ENCODE measurements at places on chromosomes 7 and 10.

- DNase-seq, result peak; percentile 59
Observed at GRCh38 chr7:11726794-11727155, 105.2 kb downstream of the THSD7A start.

- no peak for DNase-seq
Observed at GRCh38 chr10:88065383-88066049, 202.1 kb downstream of the PTEN start.

GRCh38 chr10:19702215-19702614 lies 114.0 kb upstream of the PLXDC2 start:
- DNase-seq, result no peak

GRCh38 chr7:374706-375311 lies 84.8 kb downstream of the FOXL3 start:
- DNase-seq, result no peak

DNA sequence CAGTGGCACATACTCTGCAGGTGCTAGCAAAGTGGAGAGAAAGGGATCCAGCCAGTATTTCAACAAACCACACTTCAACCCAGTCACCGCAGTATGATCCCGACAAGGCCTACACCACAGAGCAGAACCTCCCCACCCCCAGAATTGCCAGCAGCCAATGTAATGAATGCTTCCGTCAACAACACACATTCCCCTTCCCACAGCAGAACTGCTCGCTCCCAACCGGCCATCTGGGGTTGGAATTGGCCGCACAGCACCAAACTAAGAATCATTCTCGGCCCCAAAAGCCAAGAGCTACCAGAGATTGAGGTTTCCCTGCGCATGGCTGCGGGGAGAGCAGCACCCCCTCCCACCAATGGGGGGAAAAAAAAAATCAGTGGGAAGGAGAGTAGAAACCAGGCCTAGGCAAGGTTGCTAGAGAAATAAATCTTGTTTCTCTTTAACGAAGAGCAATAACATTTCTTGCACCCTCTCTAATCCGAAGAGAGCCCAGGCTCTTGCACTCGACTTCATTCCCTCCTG lies 1.1 kb downstream of the WASL start:
- DNase-seq, result peak; percentile 78

DNA sequence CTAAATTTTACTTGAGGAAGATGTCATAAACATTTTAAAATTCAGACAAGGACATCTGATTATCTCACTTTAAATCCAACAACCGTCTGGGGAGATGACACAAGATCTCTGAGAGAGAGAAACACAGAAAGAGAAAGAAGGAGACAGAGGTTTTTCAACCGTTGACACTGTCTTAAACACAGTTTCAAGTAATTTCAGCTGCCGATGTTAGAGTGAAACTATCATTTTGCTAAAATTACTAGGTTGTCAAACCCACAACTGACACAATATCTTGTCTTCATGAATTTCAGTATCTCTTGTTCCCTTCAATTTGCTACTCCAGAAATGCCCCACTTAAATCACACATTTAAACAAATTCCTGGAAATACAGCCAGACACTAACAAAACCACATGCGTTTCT lies 174.8 kb downstream of the RAPGEF5 start:
- no peak for DNase-seq

DNA sequence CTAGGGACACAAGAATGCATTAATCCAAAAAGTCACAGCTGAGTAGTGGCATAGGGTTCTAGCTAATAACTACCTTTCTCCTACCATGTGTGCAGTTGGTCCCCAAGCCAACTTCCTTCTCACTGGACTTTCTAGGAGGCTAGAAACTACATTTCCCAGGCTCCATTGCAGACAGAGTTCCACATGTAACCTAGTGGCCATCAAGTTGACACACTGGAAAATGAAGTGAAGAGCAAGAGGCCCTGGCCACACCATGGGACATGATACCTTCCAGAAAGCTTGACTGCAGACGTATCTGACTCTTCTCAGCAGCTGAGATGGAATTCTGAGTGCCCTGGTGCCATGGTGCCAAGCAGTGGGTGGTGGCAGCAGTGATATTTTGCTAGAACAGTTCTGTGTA lies 49.8 kb upstream of the TMEM273 start:
- no peak for DNase-seq

- no peak for DNase-seq
Observed at GRCh38 chr7:34086064-34086463, 180.7 kb downstream of the BMPER start.

DNA sequence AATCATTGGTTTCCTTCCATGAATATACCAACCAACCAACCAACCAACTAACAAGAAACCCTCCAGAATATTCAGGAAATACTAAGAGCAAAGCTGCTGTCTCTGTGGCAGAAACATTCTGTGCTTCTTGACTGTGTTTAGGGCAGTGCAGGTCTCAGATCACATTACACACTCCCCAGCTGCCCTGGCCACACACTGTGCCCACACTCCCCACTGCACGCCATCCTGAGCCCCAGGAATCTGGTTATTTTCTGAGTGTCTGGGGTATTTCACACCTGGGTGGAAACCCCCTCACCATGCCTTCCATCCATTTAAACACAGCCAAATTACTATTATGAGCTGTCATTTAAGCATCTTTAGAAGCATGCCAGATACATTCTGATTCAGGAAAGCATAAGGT lies 183.7 kb upstream of the ANK3 start:
- DNase-seq, result no peak

DNA sequence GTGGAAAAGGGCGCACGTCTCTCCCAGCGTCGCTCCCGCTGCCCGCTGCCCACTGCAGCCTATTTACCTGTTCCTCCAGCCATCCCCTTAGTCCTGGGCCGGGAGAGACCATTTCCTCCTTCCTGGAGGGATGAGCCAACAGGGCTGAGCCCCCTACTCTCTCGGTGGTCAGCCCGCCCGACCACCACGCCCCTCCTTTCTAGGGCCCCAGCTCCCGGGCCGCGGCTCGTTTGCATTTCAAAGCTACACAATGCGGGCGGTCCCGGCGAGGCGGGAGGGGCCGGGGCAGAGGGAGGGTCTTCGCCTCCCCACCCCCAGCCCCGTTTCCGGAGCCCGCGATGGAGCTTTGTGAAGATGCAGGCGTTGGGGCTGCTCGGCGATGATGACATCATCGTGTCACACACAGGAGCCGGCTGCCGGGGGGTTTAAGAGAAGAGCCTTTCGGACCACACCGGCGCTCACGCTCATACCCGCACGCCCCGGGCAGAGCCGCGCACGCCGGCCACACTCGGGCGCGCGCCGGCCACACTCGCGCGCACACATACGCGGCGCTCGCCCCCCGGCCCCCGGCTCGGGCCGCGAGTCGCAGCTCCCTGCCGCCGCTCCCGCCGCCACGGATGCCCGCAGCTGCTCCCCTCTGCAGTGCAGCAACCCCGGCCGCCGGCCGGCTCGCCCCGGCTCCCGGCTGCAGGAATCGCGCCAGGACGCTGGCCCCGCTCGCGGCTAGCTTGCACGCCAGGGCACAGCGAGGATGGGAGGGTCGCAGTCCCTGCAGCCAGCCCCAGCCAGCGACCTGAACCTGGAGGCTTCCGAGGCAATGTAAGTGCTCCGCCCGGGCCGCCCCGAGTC lies 107.7 kb upstream of the BTBD16 start:
- peak; percentile 31 for DNase-seq

DNA sequence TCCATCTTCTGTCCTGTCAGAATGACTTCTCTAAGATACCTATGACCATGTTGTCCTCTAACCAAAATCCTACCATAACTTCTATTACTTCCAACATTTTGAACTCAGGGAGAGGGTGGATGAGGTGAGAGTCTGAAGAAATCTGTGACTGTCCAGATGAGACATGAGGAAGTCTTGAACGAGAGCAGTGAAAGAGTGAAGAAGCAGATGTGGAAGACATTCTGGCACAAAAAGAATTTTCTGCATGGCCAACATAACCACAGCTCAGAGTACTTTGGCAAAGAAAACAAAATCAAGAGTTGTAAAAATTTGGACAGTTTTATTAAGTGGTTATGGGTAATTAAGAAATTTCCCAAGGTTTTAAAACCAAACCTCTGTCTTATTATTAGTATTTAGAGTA lies 141.6 kb downstream of the CPEB3 start:
- no peak for DNase-seq

DNA sequence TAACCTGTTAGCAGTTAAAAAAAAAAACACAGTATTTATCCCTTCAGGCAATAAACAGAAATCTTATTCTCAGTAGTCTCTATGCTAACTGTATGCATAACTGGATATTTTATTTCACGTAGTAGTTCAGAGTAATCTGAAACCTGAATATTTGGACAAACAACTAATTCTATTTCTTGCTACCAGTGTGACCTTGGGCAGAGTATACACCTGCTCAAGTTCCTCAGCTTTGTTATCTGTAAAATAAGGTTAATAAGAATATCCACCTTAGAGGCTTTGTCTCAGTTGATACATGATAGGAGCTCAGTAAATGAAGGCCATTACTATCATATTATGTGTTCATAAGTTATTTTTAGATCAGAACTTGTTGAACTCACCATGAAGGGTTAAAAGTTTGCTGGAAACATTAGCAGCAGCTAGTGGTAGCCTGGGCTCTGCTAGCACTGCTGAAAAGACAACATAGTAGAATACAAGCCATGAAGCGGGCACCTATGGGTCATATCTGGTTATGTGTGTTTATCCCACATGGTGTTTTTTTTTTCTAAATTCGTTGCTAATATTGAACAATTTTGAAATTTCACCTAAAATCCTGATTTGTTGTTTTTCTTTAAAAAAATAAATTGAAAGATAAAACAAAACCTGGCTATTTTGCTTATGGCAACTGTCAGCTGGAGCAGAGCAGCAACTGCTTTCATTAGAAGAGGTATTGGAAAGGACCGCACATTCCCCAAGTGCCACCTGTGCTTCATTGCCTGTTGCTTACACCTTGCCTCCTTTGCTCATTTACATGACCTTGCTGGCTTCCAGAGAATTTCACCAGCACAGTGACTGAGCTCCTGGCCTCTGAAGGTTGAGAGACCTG lies 303.0 kb downstream of the PRKG1 start:
- DNase-seq, result no peak

DNA sequence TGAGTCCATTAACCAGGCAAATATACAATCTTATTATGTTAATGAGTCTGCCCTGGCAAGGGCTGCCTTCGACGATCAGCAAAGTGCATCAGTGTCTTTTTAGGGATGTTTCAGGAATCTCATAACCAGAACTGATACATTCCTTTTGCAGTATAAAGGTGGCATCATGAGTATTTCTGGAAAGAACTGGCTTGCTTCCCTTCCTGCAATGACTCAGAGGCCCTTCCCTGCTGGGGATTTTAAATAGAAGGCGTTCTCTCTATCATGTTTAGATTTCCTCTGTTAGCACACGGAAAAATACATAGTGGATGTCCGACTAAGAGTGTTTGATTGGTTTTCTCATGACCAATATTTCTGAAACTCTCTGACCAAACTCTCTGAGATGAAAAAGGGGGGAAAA lies 1.8 kb downstream of the NPS start:
- no peak for DNase-seq

DNA sequence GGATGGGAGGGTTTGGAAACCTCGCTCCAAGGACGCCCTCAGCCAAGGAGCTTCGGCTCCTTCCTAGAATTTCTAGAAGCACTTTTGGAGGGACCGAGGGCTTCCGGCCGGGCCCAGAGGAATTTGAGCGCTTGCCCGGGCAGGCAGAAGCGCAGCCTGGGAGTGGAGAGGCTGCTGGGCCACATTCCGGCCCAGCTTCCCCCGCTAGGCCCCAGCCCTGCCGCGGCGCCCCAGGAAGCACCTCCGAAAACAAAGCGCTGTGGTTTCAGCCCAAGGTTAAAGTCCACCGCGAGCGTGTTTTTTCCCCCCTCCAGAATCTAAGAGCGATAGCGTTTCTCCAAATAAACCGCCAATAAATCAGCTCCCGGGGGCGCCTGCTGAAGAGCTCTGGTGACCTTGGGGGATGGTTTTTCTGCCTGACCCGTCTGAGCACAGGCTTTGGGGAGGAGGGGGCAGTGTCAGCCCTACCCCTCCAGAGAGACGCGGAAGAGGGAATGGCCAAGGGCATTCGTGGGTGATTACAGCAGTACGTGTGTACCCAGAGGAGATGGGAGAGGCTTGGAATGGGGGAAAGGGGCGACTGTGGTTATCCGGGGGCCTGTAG lies 5.7 kb upstream of the TNRC18 start:
- DNase-seq, result peak; percentile 60

DNA sequence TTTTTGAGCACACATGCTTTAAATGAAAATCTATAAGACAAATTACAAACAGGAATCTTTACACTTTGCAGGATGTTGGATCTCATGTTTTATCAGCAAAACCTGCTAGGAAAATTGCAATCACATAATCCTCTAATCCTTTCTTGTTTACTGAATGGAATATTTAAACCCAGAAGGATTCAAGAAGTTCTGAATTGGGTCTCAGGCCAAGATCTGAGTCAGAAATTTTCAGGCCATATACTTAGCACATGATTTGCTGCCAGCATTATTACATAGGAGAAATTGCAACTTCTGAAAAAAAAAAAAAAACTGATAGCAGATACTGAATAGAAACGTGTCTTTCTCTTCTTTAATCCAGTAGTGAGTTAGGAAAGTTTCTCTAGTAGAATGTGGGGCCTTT lies 1005.3 kb upstream of the POT1 start:
- no peak for DNase-seq

GRCh38 chr10:127000598-127000997 lies 95.4 kb downstream of the DOCK1 start:
- DNase-seq, result peak; percentile 21

GRCh38 chr7:42082144-42082543 lies 154.9 kb downstream of the GLI3 start:
- no peak for DNase-seq

GRCh38 chr10:62326176-62326575 lies 48.0 kb upstream of the ZNF365 start:
- no peak for DNase-seq

DNA sequence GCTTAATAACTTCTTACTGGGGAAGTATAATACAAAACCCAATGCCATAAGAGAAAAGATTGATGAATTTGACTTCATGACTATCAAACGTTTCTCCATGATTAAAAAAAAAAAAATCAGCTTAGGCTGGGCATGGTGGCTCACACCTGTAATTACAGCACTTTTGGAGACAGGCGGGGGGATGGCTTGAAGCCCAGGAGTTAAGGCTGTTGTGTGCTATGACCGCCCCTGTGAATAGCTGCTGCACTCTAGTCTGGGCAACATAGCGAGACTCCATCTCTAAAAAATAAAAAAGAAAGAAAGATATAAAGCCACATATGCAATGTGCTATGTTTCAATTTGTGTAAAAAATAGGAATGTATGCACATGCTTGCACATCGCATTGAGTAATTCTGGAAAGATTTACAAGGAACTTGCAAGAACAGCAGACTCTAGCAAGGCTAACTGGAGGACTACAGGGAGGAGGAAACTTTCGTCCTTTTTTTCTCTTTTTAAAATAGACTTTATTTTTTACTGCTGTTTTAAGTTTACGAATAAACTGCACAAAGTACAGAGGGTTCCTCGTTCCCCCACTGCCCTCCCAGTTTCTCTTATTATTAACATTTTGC lies 10.3 kb upstream of the RARRES2 start:
- no peak for DNase-seq

- DNase-seq, result no peak
Observed at GRCh38 chr7:115984105-115984504, 46.5 kb downstream of the TFEC start.

DNA sequence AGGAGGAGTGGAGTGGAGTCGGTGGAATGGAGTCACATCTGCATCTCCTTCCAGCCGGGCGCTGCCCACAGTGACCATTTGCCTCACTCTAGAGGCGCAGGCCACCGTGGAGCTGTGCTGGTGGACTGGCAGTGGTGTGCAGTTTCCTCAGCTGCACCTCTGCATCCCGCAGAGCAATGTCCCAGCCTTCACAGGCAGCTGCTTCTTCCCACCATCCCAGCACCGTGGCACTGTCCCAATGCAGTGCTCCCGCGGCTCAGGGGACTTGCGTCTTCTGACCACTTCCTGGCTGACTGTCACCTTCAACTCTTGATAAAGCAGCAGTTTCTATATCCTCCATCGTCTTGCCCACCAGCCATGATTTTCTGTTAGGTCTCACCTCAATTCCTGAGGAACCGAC lies 90.3 kb upstream of the SFMBT2 start:
- no peak for DNase-seq

Data from testis (tissue), 5 donors.